ENCODE measurements at places on chromosomes 5 and 9. TPM values are rescaled to one million over a fixed set of nuclear protein-coding genes. Genes with fewer than 3 reads are reported as not detected.

- no peak for DNase-seq
These were observed 40.7 kb downstream of the SH3TC2 start for GRCh38 chr5:149022200-149022599.

DNA sequence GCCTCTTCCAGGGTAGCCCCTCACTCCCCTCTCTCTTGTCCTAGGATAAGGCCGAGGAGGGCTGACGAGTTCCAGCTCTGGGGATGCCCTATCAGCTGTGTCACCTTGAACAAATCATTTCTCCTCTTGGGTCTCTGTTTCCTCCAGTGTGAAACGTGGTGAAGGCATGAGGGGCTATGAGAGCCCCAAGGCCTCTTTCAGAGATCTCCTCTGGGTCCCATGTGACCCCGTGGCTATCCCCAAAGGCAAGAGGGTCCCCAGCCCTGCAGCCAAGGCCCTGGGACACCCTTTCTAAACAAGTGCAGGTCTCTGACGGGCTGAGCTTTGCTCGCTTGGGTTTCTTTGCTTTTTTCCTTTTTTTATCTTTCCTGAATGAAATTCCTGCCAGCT, 25.5 kb upstream of the SPTLC1 start:
- no peak for DNase-seq

GRCh38 chr5:58497921-58498320, 6.7 kb downstream of the GAPT start:
- DNase-seq: no peak

ZBED3 gene
- 15.8 TPM for total RNA-seq

DNA sequence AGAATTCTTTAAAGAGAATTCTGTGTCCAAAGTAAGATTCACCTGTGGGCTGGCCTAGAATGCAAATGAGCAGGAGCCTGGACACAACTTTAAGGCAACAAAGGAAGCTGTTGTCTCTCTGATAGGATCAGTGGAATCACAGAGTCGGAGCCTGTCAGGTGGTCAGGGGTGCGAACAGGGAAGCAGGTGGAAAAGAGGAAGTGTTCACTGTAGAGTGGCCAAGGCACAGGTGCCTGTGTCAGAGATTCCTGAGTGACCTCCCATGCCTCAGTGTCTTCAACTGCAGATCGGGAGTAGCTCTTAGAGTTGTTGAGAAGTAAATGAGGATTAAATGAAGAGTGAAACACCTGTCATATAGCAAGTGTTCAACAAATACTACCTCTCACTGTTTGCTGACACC, 48.8 kb downstream of the ZNF366 start:
- no peak for DNase-seq

RNF180 gene
- total RNA-seq: 6.4 TPM

Measured in chondrocyte (in vitro differentiated cells).